Osteocyte (in vitro differentiated cells): ENCODE measurements at places on chromosomes 4 and X. TPM values are rescaled to one million over a fixed set of nuclear protein-coding genes. Genes with fewer than 3 reads are reported as not detected.

DNA sequence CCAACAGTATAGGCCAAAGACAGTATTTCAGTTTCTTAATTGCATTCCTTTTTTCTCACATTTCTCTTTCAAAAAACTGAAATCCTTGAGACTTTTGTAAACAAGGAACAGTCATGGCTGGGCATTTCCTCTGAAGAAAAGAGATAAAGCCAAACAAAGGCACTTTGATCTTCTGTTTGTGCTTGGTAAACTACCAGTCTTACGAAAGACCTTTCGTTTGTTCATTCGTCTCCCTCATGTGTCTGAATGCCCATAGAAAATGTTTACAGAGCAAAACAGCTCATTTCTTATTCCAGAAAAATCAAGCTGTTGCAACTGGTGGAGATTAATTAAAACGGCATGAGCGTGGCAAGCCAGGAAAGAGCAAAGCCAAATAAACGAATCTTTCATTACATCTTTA, 178.0 kb downstream of the GASK1B start:
- H3K4me1 ChIP-seq: peaks cover 24% of the 10 kb centered on the region
- no peak overlapping the region for H3K4me3 ChIP-seq
- no peaks in the 10 kb centered on the region for H3K36me3 ChIP-seq
- H3K27me3 ChIP-seq: no peaks in the 10 kb centered on the region

DNA sequence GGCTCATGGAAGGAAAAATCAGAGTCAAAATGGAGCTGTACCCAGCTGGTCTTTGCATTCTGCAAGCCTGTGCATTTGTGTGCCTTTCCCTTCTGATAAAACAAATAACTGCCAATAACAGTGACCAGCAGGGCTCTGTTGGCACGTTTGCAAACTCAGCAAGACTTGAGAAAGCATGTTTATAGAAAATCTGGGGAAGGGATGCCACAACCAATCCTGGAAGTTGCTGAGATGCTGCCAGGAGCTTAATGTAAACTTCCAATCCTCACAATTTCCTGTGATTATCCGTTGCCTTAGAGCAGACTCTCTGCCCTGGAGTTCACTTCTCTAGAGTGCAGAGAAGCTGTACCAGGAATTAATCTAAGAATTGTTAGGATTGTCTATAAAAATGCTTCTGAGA, 6.9 kb upstream of the ANXA3 start:
- no peak for DNase-seq
- no peak overlapping the region for H3K4me3 ChIP-seq
- no peak overlapping the region for H3K27ac ChIP-seq
- H3K27me3 ChIP-seq: peaks cover 6% of the 10 kb centered on the region

PPP1R2C gene
- not detected in 2 replicates for total RNA-seq

DOK7 gene
- total RNA-seq: not detected in 2 replicates

MAGEA9B gene
- total RNA-seq: not detected in 2 replicates
